ENCODE measurements at places on chromosomes 7 and 10. TPM values are rescaled to one million over a fixed set of nuclear protein-coding genes. Genes with fewer than 3 reads are reported as not detected.

- no peak for DNase-seq
Observed at GRCh38 chr7:15593382-15593781, 31.6 kb upstream of the AGMO start.

Gene HTR5A
- not detected for total RNA-seq

Gene WDFY4
- 1.5 TPM for total RNA-seq

DNA sequence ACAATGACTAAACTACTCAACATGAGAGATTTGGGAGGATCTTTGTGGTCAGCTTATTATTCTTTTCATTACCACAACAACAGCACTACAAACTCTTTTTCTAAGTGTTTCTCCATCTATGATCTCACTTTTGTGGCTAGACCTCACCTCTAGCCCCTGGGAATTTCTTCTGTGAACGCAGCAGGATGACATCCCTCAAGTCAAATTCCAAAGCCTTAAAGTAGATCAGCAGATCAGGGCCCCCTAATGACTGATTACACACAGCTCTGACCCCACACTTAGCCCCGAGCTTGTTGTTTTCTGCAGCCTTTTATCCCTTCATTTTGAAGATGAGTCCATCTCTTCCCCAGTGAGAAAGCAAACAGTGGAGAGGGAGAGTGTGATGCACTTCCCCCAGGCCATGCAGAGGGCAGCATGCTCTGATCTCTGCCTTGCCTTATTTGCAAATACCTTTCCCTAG, 27.3 kb downstream of the TFAM start:
- DNase-seq: no peak

Gene OR2A12
- total RNA-seq: not detected

Gene SEMA3E
- total RNA-seq: 0.27 TPM

- DNase-seq: no peak
Observed at GRCh38 chr7:128099204-128099671, 68.0 kb upstream of the LRRC4 start.

DNA sequence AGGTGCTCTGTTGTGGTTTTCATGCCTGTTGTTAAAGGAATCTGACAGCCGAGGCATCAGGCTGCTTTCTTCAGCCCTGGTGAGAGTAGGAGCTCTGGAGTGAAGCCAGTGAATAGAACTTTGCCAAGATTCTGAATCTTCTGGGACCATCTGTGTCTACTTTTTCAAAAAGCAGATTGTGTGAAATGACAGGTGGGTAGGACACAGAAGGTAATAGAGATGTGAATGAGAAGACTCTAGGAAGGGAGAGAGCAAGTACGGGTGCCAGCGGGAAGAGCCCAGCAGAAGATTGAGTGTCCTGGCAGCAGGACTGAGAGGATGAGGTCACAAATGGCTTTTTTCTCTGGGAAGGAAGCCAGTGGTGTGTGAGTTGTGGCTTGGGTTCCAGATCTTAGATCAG, 429.2 kb downstream of the SDK1 start:
- DNase-seq: no peak

DNA sequence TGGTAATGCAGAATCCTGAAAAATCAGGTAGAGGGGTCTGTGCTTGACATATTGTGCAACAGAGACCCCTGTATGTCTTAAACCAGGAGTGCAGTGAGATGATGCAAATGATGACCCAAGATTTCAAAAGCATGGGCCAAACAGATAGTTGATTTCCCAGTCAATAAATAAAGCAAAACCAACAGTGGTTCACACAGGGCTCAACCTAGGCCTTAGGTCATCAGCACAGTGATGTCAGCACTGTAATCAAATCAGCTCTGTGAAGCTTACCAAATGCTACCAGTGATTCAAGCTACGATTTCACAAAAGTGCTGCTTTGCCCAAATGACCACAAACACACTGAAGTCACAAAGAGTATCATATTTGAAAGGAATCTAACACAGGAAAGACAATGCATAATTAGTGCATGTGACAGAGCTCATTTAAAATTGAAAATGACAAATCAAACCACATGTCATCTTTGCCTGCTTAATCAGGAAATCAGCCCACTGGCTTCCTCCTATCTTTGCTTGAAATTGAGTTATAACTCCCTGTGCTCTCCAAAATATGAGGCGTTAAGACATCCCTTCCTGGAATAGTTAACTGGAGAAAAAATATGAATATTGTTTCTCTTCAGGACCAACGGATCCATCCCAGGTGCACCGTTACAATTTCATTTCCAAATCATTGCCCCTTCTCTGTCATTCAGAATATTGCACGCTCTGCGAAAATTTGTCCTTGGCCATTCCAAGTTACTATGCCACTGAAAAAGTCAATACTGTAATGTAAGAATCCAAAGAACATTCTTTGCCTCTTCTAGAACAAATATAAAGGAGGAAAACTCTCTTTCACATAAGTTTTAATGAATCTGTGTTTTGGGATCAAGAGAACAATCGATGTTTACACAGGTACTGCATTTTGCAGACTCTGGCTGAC, 41.9 kb upstream of the ASL start:
- no peak for DNase-seq

- no peak for DNase-seq
Observed at GRCh38 chr10:86387178-86387794, 20.7 kb upstream of the GRID1 start.

DNA sequence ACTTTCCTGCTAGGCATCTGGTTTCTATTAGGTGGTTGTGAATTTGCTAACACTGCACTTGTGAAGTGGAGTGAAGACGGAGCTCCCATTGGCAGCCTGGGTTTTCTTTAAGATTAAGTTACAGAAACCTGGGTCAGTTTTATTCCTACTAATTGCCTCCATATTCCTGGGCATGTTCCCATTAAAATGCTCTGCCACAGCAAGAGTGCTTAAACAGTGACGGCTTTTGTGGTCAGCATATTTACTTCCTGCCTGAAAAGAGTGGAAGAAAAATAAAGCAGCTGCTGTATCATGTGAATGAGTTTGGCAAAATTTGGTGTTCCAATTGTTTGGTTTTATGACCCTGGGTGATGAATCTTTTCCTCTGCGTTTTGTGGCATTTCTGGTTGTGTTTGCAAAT, 96.9 kb upstream of the PLXDC2 start:
- DNase-seq: no peak

Gene CARD11
- total RNA-seq: 0.16 TPM

Gene GDF10
- total RNA-seq: 0.22 TPM

DNA sequence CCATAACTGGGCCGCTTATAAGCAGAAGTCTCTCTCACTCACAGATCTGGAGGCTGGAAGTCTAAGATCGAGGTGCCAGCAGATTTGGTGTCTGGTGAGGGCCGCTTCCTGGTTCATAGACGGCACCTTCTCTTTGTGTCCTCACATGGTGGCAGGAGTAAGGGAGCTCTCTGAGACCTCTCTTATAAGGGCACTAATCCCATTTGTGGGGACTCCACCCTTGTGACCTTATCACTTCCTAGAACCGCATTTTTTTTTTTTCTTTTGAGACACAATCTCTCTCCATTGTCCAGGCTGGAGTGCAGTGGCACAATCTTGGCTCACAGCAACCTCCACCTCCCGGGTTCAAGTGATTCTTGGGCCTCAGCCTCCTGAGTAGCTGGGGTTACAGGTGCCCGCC, 8.1 kb downstream of the FBH1 start:
- no peak for DNase-seq

DNA sequence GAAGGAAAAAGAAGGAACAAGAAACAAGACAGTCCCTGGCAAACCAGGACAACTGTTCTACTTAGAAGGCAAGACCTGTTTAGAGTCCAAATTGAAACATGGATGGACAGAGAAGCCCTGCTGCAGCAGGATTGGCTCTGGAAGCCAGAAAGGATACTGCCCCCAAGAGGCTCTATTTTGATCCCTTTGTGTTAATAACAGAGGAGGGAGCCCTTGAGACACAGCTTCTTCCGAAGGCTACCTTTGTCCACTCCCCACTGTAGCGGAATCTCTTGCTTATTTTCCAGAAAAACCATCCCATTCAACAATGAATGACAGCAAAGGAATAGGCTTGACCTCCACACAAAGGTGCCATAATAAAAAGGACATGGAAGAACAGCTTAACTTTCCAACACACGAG, 120.3 kb upstream of the FOXK1 start:
- no peak for DNase-seq

GRCh38 chr7:35037526-35038341, 449 bp upstream of the DPY19L1 start:
- DNase-seq: peak; percentile 96

DNA sequence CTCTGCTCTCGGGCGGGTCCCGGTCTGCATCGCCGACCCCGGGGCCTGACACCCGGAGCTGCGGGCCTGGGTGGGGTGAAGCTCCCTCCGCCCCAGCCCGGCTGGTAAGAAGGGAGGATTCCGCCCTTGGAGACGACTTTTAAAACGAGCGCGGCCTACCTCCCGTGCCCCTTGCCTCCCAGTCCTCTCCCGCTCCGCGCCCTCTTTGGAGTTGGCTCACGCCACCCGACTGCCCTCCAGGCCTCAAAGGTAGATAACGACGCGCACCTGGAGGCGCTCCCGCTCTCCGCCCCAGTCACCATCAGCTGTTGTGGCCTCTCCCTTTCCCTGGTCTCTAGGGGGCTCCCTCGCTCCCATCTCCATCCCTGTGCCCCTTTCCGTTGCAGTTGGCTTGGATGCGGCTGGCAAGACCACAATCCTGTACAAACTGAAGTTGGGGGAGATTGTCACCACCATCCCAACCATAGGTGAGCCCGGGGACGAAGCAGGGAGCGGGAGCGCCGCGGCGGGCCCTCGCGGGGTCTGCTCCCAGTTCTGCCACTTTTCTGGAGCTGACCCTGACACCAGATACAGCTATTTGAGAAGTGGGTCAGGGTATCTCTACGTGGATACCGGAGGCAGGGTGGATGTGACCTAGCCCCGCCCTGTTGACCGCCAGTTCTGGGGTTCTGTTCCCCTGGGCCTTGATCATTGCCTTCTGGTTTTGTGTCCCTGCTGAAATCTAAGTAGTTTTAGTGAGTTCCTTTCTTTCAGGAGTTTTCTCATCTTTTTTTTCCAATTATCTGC, 679 bp downstream of the ARF5 start:
- DNase-seq: peak; percentile 36

Gene GNGT1
- total RNA-seq: not detected

Gene OR2A1
- total RNA-seq: not detected

DNA sequence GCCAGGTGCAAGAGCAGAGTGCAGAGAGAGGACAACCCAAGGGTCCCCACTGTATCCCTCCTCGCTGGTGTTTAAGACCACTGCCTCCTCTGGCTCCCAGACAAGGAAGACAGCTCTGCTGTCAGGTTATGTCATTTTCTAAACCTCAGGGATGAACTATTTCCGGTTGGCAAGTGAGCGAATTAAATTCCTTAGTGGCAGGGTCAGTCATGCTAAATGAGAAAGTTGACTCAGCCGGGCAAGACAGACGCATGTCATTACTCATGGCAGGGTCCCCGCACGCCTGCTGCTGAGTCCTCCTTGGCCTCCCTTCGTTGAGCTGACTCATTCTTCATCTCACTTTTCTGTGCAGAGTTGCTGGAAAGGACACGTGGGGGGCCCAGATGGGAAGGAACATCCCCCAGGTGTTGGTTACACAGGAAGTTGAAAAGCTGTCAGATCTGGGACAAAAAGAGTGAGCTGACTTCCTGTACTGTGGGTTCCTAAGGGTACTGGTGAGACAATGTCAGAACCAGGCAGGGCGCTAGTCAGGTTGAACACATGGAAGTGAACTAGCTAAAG, 47.1 kb upstream of the UCN3 start:
- DNase-seq: no peak

Gene NEUROG3
- not detected for total RNA-seq

Gene SPOCK2
- 8.6 TPM for total RNA-seq

Gene AASS
- 34.7 TPM for total RNA-seq

DNA sequence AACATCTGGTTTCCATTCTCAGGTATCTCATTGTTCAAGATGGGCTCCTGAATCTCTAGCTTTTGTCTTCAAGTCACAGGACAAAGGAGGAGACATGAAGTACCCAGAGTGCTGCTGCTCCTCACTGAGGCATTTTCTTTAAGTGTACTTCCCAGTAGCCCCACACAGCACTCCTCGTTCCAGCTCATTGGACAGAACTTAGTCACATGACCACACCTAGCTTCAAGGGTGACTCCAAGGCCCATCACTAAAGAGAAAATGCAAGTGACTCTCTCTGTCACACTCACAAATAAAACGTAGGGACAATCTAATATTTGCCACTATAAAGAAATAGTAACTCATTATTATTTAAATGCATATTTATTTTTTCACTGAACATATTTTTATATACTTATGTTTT, 58.3 kb upstream of the NEUROD6 start:
- DNase-seq: no peak

DNA sequence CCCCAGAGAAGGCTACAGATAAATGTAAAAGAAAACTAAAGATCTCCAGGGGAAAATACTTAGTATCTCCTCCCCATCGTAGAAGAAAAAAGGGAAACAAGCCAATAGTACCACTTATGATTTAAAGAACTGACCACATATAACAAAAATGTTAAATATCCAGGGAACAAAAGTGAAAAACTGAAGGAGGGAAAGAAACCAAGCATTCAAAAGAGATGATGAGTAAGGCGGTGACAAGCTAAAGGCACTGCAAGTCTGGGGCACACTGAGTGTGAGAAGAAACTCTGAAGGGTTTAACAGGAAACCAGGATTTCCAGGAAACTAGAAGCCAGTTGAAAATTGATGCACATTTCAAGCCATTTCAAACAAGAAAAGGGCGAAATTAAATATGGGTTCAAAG, 226.3 kb downstream of the AHR start:
- DNase-seq: no peak

GRCh38 chr7:376306-377079, 86.5 kb downstream of the FOXL3 start:
- DNase-seq: peak; percentile 12

- DNase-seq: no peak
Observed at GRCh38 chr7:91463330-91463729, 199.1 kb downstream of the FZD1 start.

DNA sequence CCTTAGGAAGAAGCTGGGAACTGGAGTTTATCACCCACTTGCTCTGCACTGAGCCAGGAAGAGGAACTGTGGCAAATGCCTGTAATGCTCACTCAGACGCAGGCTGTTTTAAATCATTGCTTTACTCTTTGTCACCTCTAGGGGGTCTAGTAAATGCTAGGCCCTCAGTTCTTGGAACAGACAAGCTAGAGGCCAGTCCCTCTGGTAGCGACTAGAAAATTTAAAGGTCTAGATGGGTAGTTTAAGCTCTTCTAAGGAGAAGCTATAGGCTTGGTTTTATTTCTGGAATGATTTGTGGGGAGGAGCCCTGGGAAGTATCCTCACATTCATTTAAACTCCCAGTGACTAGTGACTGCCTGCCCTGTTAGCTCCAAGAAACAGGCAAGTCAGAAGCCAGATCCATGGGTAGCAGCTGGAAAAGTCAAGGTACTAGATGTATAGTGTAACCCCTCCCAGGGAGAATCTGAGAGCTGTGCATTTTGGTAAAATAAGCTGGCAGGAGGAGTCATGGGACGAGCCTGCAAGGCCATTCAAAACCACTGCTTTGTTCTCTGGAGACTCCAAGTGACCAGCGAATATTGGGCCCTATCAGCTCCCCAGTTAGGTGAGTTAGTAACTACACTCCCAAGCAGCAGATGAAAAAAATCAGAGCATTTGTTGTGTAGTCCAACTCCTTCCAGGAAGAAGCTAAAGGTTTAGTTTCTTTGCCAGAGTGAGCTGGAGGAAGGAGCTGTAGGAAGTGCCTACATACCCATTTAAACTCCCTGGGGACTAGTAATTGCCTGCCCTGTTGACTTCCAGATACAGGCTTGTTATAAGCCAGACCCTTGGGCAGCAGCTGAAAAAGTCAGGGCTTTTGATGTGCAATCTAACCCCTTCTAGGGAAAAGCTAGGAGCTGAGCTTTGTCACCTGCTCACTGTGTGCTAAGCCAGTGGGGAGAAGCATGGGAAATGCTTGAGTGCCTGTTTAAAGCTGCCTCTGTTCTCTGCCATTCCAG, 68.9 kb downstream of the DYNC1I1 start:
- no peak for DNase-seq

Gene ERV3-1
- 6.8 TPM for total RNA-seq
